ENCODE measurements at places on chromosomes 12 and 14.
A peak's percentile ranks its signal among the peaks of the same experiment; 100 is the strongest.

GRCh38 chr12:89468017-89468416 lies 56.6 kb downstream of the GALNT4 start:
- DNase-seq: no peak

DNA sequence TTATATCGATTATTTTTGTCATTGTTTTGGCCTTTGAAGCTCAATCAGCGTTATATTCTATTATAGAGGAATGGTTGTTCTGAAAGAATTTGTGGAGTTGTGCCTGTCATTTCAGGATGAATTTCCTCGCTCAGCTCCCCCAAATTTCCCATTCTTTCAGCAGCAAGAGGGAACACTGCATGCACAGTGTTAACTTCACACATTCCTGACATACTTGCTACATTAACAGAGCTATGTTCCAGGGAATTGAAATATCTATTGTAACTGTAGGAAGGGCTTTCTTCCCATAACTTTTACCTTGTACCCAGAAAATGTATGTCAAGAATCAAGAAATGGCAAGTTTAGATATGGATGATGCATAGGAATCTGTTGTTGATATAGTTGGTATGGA lies 379.0 kb downstream of the LRIG3 start:
- DNase-seq: no peak

GRCh38 chr12:66323017-66323416 lies 20.7 kb downstream of the HELB start:
- DNase-seq: no peak

DNA sequence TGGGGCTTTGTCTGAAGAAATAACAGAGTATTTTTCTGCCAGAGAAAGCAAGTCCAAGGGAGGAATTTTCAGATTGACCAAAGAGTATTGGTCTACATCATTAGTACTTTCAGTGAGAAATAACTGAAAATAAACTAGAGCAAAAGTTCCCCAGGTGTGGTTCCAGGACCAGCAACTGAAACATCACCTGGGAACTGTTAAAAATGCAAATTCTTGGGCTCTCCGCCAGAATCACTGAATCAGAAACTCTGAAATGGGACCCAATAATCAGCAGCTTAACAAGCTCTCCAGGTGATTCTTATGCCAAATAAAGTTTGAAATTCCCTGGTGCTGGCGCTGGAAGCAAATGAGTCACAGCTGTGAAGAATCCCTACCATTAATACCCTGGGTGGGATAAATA lies 52.1 kb downstream of the EIF2S3B start:
- DNase-seq: peak; percentile 7

- DNase-seq: no peak
Observed at GRCh38 chr14:104634886-104635570, 30.5 kb upstream of the TMEM179 start.

- no peak for DNase-seq
Observed at GRCh38 chr12:113664224-113664681, 192.6 kb upstream of the LHX5 start.

DNA sequence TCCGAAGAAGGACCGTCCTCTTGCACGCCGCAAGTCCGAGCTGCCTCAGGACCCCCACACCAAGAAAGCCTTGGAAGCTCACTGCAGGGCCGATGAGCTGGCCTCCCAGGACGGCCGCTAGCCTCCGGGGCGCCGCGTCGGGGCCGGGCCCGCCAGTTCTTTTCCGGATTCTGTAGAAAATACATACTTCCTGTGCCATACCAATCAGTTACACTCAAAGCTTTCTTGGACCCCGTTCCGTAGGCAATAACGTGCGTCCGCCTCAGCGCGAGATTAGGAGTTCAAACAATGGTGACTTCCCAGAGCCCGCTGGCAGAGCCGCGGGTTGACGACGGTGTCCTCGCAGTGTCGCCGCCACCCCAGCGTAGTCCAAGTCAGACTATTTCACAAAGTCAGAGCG lies 39.2 kb upstream of the DYNC1H1 start:
- no peak for DNase-seq

DNA sequence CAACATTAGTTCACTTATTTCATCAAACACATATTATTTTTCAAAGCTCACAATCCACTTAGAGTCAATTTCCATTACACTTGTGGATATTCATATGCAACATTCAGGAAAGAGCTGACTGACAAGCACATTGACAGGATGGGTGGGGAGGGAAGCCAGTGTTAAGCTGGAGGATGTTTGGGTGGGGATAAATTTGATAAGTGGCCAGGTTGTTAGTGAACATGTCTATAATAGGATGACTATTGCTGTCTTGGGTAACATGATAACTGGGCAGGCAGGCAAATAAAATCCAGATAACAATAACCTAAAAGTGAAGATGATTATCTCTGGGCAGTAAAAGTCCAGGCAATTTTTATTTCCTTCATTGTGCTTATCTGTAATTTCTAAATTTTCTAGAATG lies 73.8 kb upstream of the OSBPL8 start:
- no peak for DNase-seq

DNA sequence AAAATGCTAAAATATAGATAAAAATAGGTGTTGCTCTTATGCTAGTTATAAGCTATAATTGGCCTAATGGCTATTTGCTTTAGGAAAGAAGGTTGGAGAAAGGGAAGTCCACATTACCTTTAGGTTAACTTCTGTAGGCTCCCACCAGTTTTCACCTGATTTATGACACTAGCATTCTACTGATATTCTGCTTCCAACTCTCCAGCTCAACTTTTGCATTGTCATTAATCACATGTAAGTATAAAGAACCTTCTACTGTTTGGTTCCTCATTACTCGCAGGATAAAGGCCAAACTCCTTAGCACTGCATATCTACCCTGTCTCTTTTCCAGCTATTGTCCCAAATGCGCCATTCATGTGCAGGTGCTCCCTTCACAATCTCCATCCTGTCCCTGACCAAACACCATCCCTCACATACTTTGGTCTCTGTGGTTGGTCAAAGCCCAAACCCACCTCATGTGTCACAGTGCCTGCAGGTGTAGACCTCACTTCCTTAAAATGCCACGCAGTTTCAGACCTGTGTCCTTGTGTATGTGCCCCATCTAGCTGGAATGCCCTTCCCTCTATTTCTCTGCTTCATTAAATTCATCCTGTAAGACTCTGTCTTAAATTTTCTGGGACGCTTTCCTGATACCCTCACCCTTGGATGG lies 3.3 kb downstream of the DDHD1 start:
- no peak for DNase-seq

DNA sequence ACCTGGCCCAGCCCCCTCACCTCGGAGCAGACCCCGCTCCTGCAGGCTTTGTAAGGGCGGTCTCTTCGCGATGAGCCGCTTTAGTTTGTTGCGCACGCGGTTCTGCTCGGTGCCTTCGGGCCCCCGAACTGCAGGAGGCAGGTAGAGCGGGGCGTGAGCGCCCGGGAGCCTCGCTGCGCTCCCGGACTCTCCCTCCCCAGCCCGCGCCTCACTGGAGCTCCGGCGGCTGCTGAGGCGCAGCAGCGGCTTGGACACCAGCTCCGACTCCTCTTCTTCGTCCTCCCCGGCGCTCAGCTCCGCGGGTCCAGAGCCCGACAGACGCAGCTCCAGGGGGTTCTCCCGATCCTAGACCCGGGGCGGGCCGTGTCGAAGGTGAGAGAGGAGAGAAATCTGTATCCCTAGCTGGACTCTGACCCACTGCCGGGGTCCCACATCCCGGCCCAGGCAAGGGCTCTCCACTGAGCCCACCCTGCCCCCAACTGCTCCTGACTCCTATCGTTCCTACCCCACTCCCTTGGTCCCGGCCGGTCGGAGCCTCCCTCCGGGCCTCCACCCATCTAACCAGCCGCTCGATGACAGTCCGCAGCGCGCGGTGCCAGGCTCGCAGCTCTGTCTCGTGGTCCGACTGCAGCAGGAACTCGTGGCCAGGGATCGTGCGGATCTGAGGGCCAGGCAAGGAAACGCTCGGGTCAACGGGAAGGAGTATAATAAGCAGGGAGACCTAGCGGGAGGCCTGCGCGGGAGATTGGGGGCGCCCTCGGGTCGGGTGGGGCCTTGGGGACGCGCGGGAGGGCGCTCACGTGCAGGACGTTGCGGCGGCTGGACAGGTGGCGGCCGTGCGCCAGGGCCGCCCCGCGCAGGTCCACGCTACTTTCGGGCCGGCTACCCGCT lies 4.2 kb downstream of the ARHGAP9 start:
- no peak for DNase-seq

GRCh38 chr12:12624498-12624992 lies 12.9 kb downstream of the CREBL2 start:
- DNase-seq: no peak

GRCh38 chr12:86590296-86590695 lies 334.1 kb upstream of the MGAT4C start:
- no peak for DNase-seq

GRCh38 chr14:63499701-63500250 lies 43.4 kb downstream of the PPP2R5E start:
- DNase-seq: no peak
